ENCODE measurements at places on chromosomes 1 and 21.

DNA sequence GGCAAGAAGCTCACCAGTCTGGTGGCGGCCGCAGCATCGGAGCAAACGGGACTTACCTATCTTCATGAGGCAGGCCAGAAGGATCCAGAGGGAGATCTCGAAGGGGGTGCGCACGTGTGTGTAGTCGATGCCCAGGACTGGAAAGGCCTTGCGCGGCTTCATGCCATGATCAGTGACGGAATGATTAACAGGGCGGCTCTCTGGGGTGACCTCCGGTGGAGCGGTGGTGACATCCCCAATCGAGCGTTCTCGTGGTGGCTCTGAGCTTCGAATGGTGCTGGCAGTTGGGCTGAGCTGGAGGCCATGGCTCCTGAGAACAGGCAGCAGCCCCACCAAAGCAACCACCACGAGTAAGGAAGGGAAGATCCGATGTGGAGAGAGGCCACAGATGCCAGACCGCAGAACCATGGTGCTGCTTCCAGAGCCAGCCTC is 982 bp downstream of the SLC9A1 start:
- DNase-seq: no peak

- DNase-seq: no peak
These were observed 22.3 kb upstream of the GPR137B start for GRCh38 chr1:236119943-236120484.

- DNase-seq: no peak
These were observed 11.6 kb downstream of the FAAH start for GRCh38 chr1:46405724-46406123.

- no peak for DNase-seq
These were observed 145.3 kb upstream of the ADAMTS5 start for GRCh38 chr21:27112186-27112585.

- no peak for DNase-seq
These were observed 44.0 kb downstream of the FAM163A start for GRCh38 chr1:179786815-179787685.

DNA sequence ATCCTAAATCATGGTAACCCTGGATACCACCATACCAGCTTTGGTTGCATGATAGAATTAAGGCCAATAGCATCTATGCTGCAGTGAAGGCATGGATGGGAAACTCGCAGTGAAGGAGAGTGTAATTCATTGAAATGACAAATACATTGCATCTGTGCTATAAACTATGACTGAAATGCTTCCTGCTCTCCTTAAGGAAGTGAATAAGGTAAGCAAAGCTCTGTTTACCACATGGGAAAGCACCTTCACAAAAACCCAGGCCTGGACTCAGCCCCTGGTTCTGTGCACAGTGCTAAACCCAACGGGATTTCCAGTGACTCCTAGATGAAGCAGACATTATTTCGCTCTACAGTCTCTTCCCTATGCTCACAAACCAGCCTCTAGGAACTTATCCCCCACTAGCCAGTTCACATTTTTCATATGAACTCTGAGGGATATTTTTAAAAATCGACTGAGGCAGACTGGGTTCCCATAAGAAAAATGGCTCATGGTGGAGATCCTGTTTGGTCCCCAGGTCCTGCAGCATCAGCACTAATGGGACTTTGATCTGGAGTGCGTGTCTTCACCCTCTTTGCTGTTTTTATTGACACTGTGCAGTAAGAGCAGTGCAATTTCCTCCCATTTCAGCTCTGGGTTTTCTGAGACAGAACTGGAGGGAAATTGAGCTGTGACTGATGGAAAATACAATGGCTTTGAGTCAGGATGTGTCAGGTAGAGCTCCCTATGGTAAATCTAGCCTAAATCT is 362.7 kb downstream of the SIPA1L2 start:
- no peak for DNase-seq

DNA sequence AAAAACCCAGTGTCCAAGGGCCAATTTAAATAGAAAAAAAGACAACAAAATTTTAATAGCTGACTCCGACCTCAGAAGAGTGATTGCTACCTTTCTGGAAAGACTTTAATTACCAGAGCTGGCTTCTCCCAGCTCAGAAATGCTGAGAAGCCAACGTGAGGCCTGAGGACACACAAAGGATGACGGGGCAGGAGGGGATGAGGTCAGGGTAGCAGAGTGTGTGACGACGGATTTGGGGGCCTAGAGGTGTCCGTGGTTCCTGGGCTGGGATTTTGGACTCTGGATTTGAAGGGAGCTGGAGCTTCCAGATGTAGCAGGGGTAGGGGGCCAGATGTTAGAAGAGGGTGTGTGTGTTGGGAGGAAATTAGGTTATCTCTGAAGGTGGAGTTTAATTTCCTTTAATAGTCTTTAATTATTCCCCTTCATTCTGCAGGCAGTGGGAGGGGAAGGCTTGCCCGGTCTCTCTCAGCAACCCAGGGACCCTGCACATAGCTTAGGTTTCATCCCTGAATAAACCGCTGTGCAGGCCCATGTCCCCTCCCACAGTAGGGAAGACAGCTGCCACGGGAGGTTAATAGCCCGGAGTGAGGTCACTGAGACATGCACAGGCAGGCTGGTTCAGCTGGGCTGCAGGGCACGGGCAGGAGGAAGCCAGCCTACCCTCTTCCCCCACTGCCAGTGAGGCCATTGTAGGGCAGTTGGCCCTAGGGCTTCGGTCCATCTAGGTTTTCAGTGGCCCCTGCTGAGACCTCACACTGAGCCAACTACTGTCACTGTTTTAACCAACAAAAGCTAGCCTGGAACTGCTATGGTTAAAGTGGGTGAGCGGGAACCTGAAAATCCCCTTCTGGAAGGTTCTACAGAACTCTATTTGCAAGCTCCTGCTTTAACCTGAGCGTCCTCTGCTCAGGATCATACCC is 3.8 kb upstream of the PADI3 start:
- DNase-seq: no peak

- DNase-seq: no peak
These were observed 737.8 kb upstream of the CXADR start for GRCh38 chr21:16775076-16775475.

GRCh38 chr1:81050390-81050789 is 750.3 kb upstream of the ADGRL2 start:
- no peak for DNase-seq

DNA sequence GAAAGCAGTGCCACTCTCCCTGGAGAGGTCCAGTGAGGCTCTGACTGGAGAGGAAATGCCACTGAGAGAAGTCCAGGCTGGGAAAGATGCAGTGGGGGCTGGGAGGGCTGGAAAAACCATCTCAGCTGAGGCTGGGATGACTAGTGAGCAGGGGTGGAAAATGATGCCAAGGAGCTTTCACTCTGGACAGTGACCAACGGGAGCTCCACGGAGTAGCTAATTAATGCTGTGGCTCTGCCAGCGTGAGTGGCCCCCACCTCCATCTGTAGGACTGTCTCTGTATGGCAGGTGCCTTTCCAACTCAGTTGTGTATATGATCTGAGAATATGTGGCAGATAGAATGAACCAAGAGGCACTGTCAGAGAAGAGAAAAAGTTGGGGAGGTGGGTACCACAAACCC is 86.7 kb downstream of the DDX20 start:
- no peak for DNase-seq

DNA sequence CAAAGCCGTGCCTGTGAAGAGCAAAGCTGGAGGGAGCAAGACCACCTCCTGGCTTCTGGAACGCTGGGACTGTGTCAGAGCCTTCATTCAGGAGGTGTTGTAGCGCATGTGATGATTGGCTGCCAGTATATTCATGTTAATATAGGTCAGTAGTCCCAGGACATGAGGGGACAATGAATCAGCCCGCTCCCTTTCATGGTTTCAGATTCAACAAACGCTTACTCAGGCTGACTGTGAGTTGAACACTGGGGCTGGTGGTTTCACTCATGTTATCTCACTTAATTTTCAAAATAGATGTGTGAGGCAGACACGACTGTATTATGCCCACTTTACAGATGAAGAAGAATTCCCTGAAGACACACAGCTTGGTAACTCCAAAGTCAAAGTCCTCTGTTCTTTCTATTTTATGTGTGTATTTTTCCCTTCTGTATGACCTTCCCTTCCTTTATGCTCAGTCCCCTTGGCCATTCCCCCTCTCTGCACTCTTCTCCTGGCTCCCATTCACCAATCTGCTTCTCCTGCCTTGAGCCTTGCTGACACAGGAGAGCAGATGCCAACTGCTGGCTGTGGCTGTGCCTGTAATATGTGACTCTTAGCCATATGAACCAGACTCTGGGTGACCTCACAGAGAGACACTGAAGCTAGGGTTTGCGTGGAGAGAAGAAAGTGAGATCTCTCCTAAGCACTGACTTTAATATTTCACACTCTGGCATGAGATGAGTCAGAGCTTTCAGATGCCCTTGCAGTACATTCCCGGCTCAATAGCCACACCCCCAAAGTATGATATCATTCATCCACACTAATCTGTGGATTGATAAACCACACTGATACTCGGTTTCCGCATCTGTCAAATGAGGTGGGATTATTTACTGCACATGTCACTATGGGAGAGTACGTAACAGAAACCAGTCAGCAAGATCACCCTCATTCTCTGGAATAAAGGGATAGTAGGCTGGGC is 31.4 kb upstream of the KIRREL1 start:
- DNase-seq: no peak

DNA sequence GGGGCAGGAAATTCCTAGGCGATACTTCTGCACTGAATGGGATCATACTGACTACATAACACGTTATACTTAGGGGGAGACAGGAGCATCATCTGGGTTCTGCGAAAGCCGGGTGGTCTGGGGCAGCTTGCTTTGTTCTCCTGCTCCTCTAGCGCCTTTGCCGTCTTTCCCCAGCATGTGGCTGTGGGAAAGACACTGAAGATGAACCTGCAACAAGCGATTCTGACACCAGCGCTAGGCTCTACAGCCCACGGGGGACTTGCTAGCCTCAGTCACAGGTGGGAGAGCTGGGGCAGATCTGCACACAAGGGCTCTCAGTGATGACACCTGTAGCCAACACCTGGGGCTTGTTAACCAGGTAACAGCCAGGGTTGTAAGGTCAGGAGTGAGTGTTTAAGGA is 51.8 kb downstream of the CD46 start:
- DNase-seq: no peak

GRCh38 chr1:190000365-190000872 is 477.2 kb downstream of the BRINP3 start:
- no peak for DNase-seq

DNA sequence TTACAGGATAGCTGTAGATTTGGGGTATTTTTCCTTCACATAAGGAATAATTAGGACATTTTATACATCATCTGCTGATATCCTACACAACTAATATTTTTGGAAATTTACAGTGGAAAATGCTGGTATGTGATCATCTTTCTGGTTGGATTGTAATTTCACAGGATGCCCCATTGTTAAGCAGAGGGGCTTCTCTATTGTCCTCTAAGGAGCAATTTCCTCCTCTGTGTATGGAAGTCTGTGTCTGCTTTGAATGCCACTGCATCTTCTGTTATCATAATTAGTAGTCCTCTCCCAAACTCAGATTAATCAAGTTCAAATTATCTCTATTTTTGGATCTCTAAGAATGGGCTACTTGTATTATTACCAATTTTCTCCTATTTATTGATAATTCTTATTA is 988.1 kb upstream of the B3GALT2 start:
- no peak for DNase-seq

Measured in Kasumi-1 (cell line).